Activated CD8-positive, alpha-beta memory T cell treated with anti-CD3 and anti-CD28 coated beads for 1 hour (primary cell): ENCODE measurements at places on chromosomes 11 and 22.
A peak's percentile ranks its signal among the peaks of the same experiment; 100 is the strongest.

DNA sequence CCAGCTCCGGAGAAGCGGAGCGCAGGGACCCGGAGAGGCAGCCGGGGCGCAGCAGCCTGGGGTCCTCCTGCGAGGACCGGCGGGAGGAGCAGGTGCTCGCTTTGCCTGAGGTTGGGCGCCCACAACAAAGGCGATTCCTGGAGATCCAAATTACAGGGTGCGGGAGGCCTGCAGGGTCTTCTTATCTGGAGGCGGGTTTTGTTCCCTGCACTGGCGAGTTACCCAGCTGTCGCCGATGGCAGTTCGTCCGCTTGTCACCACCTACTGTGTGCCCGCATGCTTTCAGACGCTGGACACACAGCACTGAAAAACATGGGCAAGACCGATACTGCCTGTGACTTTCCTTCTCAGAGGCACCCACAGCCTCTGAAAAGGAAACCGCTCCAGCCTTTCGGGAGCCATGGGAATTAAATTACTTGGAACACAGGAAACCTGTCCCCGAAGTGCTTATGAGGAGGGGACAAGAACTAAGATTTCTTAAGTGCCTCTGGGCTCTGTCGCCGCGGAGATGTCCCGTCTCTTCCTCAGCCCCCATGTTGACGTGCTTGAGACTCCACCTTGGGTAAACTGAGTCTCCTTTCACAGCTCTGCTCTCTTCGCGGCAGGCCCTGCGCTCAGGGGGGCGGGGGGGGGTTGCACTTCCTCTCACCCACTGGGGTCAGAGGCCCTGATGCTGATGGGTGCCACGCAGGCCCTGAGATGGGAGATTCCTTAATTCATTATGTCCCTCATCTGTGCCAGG is 1.3 kb upstream of the ZFTA start:
- DNase-seq, result no peak

DNA sequence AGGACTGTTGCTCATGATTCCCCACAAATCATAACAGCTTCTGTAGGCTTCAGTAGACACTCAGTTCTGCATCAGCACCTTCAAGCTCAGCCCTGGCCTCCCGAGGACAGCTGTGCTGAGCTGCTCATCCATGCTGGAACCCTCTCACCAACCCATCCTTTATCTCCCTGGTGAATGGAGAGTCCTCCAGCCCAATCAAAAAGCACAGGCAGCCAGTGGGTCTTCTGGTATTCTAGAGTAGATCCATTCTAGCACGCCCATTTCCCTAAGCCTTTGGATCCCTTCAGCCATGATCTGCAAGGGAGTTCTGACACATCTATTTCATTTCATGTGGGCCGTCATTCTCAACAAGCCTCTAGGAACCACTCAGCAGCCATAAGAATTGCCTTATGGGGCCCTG is 44.6 kb upstream of the SPATA19 start:
- DNase-seq, result no peak

- no peak for DNase-seq
These were observed 39.7 kb downstream of the CTSC start for GRCh38 chr11:88297863-88298262.

GRCh38 chr11:11901929-11902328 is 60.2 kb downstream of the USP47 start:
- no peak for DNase-seq

DNA sequence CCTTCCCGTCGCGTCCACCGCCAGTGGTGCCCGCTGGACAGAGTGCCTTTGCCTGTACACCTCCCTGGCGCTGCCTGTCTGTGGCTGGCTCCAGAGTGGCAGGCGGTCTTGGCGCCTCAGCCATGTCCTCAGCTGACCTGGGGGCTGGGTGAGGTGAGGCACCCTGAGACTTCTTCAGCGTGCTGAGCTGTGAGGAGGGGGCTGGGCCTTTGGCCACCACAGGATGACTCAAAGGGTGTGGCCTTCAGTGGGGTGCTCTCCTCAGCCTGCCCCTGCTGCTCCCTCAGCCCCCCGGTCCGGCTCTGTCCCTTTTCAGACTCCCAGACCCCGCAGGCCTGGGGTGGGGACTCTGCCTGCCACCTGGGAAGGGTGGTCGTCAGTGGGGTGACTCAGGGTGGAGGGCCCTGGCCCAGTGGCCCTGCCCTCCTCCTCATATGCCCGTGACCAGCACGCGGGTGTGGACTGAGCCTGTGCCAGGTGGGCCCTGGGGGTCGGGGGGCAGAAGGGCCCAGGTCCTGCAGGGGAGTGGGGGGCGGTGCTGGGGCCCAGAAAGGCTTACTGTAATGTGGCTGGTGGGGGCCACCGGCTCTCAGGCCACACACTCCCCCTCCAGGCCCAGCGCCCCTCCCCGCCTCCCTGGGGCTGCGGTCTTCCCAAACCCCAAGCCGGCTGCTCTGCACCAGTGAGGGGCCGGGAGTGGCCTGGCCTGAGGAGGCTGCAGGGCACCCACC is 15.9 kb downstream of the CRELD2 start:
- no peak for DNase-seq

GRCh38 chr22:43101306-43101705 is 9.2 kb upstream of the BIK start:
- no peak for DNase-seq

- no peak for DNase-seq
These were observed 37.0 kb upstream of the HEPHL1 start for GRCh38 chr11:93984196-93984567.

GRCh38 chr11:47434011-47434786 is 8.0 kb upstream of the PSMC3 start:
- DNase-seq, result no peak

GRCh38 chr22:26238596-26238995 is 69.3 kb downstream of the SEZ6L start:
- DNase-seq, result no peak

GRCh38 chr11:16897470-16898061 is 116.6 kb downstream of the PLEKHA7 start:
- DNase-seq, result no peak

DNA sequence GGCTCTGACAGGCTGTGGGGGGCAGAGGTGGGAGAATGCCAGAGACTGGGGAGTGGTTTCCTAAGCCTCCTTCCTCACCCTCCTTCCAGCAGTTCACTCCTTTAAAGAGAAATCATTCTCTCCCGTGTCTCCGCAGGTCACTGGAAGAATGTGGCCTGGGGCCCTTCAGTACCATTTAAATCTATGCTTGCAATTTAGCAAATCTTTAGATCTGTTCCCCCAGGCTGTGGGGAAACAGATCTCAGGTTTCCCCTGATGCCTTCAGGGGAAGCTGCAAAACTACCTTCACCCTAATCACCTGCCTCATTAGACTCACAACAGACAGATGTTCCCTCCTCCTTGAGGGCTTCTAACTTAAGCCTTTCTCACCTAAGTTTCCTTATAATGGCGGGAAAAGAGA is 55.3 kb downstream of the KIRREL3 start:
- no peak for DNase-seq

GRCh38 chr11:103397369-103397768 is 288.1 kb downstream of the DYNC2H1 start:
- no peak for DNase-seq

DNA sequence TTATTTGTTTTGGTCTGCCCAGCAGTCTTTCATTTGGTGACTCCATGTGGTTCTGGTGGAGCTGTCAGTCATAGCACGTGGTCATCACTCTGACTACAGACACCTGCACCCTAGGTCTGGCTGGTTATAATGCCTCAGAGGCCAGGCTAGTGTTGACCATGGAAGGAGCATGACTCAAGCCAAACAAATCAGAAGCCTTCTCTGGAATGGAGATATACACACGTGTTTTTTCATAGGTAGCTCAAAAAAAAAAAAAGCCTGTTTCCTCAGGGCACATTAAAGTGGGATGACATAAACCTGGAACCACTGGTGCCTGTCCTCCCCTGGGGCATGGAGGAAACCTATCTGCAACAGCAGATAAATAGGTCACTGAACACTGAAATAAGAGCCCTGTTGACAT is 8.1 kb upstream of the PLAAT3 start:
- no peak for DNase-seq

GRCh38 chr22:46156031-46156430 is 5.7 kb downstream of the PPARA start:
- no peak for DNase-seq

DNA sequence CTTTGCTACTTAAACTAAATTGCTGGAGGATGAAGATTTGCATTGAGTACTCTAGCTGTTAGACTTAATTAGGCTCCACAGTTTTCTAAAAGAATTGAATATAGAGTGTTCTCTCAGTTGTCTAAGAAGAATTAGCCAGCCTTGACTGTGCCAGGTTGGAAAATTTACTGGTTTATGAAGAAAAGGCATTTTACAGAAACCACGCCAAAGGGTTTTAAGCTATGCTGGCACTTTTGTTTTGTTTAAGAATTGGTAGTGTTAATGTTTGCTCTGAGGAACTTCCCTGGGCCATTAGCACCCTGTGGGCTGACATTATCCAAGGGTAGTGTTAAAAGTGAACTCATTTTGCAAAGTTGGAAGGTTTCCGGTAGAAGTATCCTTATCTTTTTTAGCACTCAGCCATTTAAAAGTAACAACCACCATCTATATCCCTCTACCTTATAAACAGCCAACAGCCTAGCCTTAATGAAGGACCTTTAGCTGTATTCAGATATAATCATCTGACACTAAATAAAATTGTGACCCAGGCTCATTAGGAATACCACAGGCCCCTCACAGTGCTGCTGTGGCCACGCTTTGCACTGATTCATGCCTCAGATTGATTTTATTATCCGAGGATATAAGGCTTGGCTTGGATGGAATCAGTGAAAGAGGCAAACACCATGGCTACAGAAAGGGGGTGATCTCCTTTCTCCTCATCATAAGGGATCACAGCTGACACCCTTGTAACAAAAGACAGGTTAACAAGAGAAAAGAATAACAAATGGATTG is 158.9 kb downstream of the NCAM1 start:
- DNase-seq, result no peak

GRCh38 chr22:40499209-40499623 is 128.8 kb downstream of the SGSM3 start:
- DNase-seq, result no peak

GRCh38 chr11:66619080-66619554 is 2.7 kb downstream of the RBM14 start:
- no peak for DNase-seq

GRCh38 chr22:17569971-17570511 is 6.7 kb downstream of the SLC25A18 start:
- DNase-seq, result no peak

- DNase-seq, result no peak
These were observed 7.1 kb downstream of the SLC7A4 start for GRCh38 chr22:21025266-21025665.

DNA sequence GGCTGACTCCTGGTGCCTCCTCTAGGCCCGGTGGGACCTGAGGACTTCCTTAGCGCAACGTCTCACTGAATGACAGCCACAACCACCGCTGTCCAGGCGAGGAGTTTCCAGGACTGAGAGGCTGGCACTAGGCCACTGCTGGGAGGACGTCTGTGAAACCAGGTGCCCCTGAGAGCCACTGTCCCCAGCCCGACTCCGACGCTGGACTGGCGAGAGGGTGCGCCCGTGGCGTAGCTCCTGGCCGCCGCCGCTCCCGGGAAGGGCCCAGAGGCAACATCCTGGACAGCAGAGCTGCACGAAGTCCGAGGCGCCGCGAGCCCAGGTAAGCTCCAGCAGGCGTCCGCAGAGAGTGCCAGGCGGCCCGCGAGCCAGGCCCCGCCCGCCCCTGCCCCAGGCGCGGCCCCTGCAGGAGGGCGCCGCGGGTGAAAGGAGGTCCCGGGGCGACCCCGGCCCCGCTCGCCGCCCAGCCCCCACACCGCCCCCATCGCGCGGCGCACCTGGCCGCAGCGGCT is 525 bp downstream of the DGCR2 start:
- DNase-seq, result no peak

DNA sequence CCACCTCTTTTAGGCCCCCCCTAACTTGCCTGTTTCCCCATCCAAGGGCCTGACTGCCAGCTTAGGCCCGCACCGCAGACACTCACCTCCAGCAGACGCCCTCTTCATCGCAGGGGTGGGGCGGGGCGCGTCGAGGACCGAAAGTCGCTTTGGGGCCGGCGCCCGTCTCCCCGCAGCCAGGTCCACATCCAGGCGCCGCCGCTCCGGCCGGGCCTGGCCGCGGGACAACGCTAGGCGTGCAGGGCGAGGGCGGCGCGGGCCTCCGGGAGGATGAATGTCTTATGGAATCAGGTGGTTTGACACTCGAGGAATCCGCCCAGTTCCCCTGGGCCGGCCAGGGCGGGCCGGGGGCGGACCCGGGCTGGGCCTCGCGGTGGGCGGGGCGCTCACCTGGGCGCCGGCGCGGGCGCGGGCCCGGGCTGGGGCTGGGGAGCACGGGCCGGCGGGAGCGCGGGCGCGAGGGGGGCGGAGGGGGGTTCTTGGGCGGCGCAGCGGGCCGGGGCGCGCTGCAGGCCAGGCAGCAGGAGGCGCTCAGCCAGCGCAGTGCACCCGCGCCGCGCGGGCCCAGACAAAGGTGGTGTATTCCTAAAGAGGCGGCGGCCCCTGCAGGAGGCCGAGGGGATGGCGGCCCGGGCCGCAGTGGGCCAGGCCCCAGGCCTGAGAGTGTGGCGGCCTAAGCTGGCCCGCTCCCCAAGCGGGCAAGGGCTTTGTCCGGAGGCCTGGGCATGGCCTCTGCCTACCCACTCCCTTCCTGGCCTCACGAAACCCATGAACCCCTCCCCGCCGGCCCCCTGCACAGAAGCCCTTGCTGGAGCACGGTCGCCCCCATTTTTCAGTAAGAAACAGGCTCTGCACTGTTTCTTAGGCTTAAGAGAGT is 177.6 kb downstream of the IGLL1 start:
- peak; percentile 11 for DNase-seq

GRCh38 chr11:48122246-48122645 is 94.4 kb upstream of the OR4B1 start:
- no peak for DNase-seq

- no peak for DNase-seq
These were observed 98.4 kb upstream of the PARVA start for GRCh38 chr11:12278766-12279671.

- DNase-seq, result peak; percentile 66
These were observed 1.0 kb upstream of the LRFN4 start for GRCh38 chr11:66855574-66856495.

DNA sequence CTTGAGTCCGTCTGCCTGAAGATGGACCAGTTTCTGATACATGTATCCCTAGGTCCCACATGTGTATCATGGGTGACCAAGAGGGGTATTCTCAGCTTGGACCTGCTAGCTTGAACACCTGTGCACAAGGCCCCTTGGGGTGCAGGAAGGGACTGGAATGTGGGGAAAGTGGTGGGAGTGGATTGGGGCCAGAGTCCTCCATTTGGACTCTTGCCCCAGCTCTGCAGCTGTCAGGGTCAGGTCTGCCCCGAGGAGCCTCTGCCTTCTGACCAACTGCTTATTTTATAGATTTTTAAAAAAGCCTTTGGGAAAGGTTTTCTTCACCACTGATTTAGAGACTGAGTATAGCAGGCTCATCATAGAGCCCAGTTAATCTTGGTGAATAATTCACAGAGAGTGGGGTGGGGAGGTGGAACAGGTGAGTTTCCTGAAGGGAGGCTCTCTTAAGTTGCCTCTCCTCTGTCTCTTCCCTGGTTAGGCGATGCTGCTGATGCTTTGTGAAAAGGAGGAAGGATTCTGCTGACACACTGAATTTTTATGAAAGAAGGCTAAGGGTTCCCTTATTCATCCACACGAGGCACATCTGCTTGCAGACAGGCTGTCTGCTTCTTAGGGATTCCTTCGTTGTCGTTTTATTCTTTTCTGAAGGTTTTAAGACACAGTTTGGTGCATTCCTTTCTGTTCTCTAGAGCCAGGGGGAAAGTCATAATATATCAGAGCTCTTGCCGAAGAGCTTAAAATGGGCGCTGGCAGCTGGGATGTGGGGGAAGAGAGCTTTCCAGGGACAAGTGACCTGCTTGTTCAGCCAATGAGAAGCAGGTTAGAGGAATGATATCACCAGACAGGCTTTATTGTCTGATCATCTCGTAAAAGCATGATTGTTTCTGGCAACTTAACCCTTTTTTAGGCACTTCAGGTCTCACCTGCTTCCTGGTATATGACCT is 19.9 kb downstream of the TRIM44 start:
- DNase-seq, result no peak
